ENCODE measurements at places on chromosomes 2 and 18.

- DNase-seq = no peak
Measured at GRCh38 chr2:188142636-188143295, 148.9 kb upstream of the GULP1 start.

- no peak for DNase-seq
Measured at GRCh38 chr18:8358033-8358765, 251.0 kb upstream of the RAB12 start.

DNA sequence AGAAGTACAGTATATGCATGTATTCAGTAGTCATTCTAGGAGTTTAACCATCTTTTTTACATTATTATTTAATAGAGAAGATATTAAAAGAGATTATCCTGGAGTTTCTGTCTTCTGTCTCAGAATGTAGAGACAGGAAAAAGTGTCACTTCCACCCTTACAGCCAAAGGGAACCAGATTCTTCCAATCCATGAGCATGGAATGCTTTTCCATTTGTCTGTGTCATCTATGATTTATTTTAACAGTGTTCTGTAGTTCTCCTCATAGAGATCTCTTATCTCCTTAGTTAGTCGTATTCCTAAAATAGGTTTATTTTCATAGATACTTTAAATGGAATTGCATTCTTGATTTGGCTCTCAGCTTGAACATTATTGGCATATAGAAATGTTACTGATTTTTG, 959.5 kb upstream of the PIK3C3 start:
- DNase-seq = no peak

DNA sequence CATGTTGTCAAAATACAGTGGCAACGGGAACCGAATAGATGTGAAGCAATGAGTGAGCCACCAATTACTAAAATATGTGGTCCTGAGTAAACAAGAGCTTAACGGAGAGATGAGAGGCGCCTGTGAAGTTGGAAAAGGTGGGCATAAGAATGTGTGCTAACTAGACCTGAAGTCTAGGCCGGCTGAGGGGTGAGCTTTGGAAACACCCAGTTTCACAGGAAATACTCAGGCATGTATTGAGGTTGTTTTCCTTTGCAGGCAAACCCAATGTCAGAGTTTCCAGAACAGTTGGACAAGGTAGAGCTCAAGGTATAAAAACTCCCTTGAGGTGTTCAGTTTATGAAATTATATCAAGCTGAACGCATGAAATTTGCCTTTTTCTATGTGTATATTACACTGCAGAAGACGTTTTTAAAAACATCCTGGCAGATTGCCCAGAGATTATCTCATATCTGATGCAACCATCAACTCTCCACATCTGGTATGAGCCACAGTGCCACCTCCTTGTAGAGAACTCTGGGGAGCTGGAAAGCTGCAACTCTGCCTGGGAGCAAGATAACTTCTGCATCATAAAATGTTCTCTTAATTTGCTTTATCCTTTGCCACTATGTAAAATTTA, 3.9 kb upstream of the WDSUB1 start:
- DNase-seq = no peak

DNA sequence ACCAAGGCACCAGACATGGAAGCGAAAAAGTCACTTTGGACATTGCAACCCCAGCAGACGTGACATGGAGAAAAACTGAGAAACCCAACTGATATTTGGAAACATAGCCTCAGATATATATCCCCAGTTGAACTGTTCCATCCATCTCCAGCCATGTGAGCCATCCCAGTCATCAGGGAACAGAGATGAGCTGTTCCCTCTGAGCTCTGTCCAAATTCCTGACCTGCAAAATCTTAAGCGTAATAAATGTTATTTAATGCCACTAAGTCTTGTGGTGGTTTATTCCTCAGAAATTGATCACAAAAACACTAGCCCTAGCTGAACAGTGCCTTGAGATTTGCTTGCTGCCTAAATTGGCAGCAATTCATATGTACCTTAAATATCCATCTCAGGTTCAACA, 182.8 kb downstream of the NRP2 start:
- no peak for DNase-seq

GRCh38 chr18:3453540-3454364, 3.8 kb downstream of the TGIF1 start:
- DNase-seq = no peak

DNA sequence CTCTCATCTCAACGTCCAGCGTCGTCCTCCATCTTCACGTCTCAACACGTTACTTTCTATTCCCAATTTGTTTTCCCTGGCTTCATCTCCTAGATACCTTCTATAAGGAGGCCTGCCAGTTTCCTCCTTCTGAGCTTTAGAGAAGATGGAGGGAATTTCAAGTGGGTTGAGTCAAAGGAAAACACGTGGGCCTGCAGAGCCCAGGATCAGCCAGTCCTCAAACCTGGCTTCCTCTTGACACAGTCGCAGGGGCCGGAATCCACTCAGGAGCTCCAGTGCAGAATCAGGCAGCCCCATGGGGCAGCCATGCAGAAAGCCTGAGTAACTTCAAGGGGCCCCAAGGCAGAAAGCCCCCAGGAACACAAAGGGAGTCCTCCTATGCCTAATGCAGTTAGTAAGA, 14.5 kb upstream of the APCDD1 start:
- DNase-seq = no peak

DNA sequence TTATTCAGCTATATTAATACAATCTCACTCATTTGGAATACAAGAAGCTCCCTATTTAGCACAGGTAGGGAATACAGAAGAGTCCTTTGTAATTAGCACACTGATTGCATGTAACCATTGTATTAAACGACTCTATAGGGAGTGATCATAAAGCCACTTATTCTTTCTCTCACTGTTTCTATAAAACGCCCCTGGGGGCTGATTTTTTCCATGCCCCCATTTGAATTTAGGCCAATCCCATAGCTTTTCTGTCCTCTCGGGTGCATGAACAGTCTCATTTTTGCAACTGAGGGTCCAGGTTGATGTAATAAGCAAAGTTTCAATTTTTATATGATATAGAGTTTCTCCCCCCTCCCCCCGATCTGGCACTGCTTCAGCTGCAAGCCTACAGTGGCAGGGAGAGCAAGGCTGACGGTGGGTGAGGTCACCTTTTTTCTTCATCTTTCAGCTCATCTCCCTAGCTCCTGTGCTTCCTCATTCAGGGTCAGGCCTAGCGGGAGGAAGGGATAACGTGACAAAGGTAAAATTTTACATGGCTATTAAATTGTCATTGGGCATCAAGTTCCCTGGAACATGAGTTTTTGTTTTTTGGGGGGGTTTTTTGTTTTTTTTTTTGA, 45.7 kb downstream of the GAD1 start:
- no peak for DNase-seq

DNA sequence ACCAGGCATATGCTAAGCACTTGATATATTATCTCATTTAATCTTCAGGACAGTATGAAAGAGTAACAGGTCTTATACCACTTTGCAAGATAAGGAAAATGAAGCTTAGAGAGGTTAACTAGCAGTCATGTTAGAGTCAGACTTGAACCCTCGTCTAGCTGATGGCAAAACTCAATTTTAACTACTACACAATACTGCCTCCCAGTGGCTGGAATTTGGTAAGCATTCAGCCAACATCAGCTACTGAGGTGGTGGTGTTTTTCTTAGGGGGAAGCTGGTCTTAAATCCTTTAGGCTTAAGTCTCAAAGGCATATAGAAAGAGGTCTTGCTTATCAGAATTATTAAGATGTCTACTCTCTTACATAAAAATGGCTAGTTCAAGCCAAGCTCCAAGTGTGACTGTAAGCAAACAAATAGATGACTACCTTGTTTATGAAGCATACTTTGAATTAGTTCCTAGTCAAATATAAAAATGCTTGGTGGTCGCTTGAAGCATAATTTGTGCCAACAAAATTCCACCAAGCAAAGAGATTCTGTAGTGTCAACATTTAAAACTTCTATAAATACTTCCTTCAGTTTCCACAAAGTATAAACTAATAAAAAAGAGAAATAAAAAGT, 325.4 kb upstream of the FIGN start:
- no peak for DNase-seq

GRCh38 chr2:200791905-200792304, 19.8 kb upstream of the BZW1 start:
- DNase-seq = no peak

GRCh38 chr2:172937884-172938712, 137.5 kb upstream of the MAP3K20 start:
- DNase-seq = no peak

- no peak for DNase-seq
Measured at GRCh38 chr18:57923611-57924010, 120.4 kb upstream of the NEDD4L start.

DNA sequence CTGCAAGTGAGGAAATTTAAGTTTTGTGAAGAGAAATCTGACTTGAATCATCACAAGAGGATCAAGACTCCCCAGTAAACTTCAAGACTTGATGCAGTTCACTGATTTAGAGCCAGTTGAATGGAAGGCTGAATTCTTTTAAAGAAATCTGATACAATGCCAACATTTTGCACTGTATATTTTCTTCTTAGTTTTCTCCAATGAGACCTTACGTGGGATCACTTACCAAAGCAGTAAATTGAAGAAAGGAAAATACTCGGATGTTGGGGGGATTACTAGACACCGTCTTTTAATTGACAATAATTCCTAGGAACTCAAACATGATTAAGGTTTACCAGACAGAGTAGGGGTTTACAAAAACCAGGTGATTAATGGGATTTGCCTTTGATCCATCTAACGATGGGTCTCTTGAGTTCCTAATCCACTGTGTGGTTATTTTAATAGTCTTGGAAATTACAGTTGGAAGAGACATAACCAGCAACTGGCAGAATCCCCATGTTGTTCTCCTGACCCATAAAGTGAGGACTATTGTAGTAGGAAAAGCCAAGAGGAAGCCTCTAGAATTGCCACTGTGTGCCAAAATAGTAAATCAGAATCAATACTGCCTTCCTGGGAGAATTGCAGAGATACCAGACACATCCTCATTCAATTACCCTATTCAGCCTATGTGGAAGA, 354.5 kb downstream of the PID1 start:
- no peak for DNase-seq

- no peak for DNase-seq
Measured at GRCh38 chr2:85303780-85304531, 23.8 kb downstream of the TGOLN2 start.

- peak; percentile 30 for DNase-seq
Measured at GRCh38 chr2:132669908-132670495, at the start of gene LYPD1. LYPD1 (minus strand) TSS chr2:132670205; CDS start chr2:132669932, 273 bp downstream.

- DNase-seq = no peak
Measured at GRCh38 chr18:79628416-79629248, 51.0 kb upstream of the CTDP1 start.

GRCh38 chr2:169172151-169172735, 102.9 kb downstream of the DHRS9 start:
- DNase-seq = no peak

DNA sequence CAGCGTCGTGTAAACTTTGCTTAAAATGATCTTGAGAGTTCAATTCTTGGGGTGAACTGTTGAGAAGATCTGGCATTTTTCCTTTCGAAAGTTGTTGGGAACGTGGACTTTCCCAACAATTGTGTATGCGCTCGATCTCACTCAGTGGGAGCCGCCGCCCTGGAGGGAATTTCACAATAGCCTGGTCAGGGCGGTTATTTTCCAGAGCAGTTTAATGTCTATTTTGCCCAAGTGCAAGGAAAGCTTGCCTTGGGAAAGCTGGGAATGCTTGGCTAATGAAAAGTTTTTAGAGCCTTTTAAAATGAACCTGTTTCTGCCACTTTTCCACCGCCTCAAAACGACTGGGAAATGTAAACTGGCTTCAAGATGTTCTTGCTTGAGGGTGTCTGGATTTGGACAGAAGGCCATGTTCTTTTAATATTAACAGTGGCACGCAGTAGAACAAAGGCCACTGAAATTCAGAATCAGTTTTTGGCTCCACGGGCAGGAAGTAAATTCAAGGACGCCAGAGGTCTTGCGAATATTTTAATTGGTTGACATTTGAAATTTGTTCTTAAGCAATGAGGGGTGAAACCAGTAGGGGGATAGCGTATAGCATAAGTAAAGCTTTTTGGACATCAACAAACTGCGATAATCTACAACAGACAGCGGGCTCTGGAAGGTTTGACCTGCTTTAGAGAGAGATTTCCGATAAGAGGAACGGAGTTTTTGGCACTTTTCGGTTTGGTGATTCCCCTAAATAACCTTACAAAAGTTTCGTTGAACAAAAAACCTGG, 1.2 kb downstream of the CFLAR start:
- DNase-seq = peak; percentile 56

DNA sequence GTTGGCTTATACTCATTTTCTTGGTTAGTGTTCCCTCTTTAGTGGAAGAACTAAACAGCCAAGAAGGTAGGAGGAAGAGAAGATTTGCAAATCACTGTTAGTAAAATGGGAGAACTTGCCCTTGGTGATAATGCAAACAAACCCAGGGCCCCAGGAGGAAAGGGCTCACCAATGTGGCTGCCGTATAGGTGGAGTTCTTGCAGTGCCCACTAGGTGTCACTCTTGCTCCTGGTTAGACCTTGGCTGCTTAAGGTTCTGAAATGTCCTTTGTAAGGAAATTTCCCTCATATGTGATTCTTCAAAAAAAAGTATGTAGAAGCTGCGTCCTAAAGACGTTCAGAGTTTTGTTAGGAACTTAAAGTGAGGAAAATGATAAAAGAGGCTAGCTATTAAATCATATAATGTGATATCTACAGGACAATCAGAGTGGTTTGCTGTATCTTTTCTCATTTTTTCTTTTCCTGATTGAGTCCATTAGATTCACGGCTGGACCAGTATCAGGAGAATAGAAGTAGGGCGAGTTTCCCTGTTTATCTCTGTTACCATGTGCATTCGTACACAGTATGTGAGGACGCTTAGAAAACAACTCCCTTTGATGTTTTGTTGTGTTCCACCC, 48.6 kb downstream of the RPIA start:
- no peak for DNase-seq

- DNase-seq = no peak
Measured at GRCh38 chr18:28065793-28066186, 111.1 kb downstream of the CDH2 start.

GRCh38 chr18:56021136-56021808, 433.3 kb upstream of the TCF4 start:
- DNase-seq = no peak

DNA sequence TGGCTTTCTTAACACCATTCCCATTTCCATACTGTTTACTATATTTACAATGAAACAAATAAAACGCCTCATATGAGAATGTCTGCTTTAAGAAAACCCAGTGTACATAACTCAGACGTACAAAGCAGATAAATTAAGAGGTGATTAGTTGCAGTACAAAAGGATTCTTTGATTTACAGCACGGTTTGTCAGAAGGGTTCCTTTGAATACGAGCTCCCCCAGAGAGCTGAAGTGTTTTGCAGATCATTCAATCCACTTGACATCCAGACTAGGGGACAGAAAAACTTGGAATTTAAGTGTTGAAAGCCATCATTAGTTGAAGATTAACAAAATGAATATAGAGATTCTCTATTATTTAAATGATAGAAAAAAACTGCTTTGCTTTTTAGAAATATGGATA, 72.5 kb downstream of the RAPGEF4 start:
- DNase-seq = no peak

DNA sequence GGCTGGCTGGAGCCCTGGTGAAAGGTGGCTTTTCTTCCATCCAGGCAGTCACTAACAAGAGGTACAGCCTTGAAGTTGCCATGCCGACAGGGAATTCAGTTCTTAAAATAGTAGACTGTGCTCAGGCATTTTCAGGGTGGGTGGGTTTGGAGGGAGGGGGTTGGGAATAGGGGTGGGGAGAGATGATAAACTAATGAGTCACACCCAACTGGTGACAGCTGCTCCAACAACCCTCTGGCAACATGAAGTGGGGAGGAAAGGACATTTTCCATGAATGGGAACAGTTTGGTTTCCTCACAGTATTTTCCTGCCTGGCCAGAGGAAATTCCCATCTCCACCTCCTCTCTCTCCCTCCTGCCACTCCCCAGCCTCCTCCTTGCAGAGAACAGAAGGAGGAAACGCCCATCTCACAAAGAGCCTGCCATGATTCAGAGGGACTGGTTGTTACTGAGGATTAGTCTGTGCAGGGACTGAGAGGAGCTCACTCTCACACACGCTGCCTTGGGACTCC, 113.0 kb upstream of the SLC1A4 start:
- no peak for DNase-seq

All from anterior cingulate cortex (tissue), 58 donors.